IMR-90 (cell line): ENCODE measurements at places on chromosomes 4 and X.

GRCh38 chr4:52947401-52948056 is 85.4 kb downstream of the RASL11B start:
- no peak for DNase-seq

- DNase-seq = no peak
Measured at GRCh38 chr4:11505221-11505971, 76.7 kb upstream of the HS3ST1 start.

GRCh38 chrX:72245461-72246089 is 6.7 kb upstream of the ERCC6L start:
- peak; percentile 61 for DNase-seq

DNA sequence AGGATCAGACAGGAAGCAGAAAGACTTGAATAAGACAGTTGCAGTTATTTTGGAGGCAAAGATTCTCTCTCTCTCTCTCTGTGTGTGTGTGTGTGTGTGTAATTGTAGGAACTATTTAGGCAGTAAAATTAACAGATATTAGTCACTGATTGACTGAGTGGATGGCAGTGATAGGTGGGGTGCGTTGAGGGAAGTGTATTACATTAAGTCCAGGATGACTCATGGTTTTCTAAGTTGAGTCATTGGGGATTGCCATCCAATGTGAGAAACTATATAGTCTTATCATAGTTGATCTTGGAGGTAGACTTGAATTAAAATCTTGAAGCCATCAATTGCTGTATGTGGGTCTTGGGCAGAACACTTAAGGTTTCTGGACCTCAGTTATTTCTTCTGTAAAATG is 75.4 kb downstream of the AR start:
- DNase-seq = peak; percentile 33

- DNase-seq = no peak
Measured at GRCh38 chr4:148420397-148420796, 21.8 kb downstream of the NR3C2 start.

- no peak for DNase-seq
Measured at GRCh38 chr4:21948347-21949072, at the start of gene KCNIP4. KCNIP4 (minus strand) TSS chr4:21948772.

DNA sequence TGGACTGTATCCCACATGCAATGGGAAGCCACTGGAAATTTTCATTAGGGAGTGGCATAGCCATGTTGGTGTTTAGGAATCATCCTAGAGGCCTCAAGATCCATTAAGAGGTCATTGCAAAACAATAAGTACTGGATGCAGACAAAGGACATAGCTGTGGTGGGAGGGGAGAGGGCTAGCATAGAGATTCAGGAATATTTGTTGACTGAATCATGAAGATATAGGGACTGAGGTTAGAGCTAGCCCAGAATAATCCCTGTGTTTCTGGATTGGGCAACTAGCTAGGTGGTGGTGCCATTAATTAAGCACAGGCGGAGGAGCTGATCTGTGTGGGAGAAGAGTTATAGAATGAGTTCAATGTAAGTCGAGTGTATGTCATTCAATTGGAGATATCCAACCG is 135.0 kb downstream of the RAB28 start:
- peak; percentile 6 for DNase-seq

DNA sequence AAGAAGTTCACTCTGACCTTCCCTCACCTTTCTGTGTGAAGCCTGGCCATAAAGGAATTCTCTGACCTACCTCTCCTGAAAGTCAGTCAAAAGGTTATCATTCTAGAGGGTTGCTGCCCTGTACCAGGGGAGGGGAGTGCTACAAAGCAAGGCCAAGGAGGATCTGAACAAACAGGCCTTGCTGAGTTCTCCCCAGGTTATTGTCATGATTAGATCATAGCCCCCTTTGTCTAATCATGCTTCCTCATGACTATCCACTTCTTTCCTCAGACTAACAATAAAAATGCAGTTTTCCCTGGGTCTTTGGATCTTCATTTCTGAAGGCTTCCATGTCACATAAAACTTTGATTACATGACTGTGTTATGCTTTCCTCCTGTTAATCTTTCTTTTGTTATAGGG is 472.0 kb downstream of the IQCM start:
- no peak for DNase-seq

- DNase-seq = no peak
Measured at GRCh38 chrX:1139185-1139500, 73.3 kb downstream of the CRLF2 start.

DNA sequence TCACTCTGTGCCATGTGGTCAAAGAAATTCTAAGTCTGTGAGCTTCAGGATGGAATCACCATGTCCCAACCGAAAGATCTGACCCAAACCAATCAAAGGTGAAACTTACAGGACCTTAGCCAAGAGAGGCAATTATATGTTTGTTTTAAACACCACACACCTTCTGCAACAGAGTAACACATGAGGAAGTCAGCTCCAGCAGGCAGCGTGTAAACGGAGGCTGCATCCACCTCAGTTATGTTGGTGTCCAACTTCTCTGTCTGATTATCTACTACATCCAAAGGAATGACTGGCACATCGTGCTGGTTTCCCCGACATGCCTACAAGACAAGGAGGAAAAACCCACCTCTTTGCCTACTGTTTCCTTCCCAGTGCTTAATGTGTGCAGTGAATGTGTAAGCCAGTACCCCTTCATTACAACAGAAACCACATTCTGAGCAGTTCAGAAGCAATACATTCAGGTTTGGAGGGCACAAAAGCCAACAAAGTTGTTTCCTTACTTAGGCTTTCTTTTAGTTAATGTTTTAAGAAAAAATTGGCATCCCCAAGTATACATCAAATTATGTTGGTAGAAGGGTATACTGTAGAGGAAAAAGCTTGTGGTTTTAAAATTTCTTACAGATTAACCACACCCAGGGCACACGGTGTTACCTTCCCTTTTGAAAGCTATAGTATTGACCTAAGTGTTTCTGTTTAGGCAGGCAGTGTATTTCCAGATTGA is 12.4 kb downstream of the CASP6 start:
- no peak for DNase-seq
